GF-D8 (cell line): ENCODE measurements at places on chromosomes 5 and 9.

GRCh38 chr5:160438316-160439204 lies 16.9 kb downstream of the PTTG1 start:
- DNase-seq: peak; percentile 26

DNA sequence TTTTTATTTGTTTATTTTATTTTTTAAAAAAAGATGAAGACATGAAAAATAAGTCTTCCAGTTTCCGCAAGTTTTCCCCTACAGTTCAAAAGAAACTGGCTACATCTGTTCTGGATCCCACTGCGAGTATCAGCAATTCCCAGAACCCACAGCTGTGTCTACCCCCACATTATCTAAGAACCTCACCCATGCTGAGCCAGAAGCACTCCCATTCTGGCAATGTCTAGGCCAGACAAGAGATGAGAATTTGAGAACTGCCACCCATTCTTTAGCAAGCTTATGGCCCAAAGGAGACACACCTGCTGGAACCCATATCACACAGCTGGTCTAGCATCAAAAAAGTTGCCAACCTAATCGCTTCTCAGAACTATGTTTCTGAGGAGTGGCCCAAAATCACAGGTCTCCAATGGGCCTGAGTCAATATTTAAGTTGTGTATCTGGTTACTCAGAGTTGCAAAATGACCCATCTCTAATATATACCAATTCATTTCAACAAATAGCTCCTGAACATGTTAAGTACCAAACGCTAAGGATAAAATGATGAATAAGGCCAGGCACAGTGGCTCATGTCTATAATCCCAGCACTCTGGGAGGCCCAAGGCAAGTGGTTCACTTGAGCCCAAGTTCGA lies 27.1 kb downstream of the MTMR12 start:
- DNase-seq: no peak

DNA sequence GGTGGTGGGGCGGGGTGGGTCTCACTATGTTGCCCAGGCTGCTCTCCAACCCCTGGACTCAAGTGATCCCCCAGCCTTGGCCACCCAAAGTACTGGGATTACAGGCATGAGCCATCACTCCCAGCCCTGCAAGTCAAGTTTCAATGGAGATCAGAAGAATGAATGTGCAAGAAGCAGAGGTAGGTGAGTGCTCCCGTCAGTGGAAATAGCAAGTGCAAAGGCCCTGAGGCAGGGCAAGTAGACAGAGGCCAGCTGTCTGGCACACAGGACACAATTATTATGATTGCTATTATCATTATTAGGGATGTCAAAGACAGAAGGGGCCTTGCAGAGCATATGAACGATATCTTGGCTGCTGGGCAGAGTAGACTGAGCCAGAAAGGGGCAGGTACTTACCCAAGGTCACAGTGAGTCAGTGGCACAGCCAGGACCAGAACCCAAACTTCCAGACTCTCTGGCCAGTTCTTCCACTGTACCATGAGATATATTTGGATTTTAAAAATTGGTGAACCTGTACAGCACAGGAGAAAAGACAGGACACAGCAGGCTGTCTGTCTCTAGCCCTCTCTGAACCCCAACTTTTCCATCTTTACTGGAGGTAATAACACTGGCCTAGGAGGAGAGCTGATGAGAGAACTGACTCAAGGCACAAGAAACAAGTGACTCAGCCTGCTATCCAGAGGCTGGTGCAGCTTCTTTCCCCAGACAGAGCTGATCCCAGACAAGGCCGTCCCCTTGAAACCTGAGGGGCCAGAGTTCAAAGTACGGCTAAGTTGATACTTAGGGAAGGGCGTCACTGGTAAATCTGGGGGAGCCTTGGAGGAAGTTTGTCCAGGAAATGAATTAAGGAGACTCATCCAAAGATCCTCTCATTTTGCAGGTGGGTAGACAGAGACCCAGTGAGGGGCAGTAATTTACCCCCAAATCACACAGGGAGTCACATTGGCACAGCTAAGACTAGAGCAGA lies 1.4 kb downstream of the HDHD3 start:
- DNase-seq: no peak

DNA sequence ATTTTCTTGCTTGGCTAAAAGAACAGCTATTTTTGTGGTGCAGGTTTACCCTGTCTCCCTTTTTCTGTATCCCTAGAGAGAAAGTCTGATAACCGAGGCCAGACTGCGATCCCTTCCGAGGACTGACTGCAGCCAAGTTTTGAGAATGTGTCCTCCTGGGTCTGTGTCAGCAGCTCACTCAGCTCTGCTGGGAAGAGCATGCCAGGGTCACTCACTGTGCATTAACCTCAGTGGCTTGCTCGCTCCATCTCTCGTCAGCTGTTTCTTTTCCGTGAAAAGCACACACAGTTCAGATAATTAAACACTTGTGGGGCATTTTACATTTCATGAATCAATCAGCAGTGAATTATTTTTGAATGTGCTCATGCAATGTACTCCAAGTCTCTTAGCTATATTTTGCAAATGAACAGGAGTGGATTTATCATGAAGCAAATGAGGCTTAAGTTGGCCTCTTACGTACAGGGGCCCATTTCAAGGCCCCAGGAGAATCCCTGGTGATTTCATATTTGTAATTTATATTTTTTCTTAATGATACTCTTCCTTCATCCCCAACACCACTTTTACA lies 252.1 kb downstream of the SMARCA2 start:
- DNase-seq: no peak
